ENCODE measurements at places on chromosomes 12 and 14.

- DNase-seq: no peak
Measured at GRCh38 chr12:92418381-92418780, 272.7 kb upstream of the BTG1 start.

- DNase-seq: no peak
Measured at GRCh38 chr14:75331471-75331870, 52.8 kb downstream of the FOS start.

- DNase-seq: no peak
Measured at GRCh38 chr12:69115951-69116350, 123.4 kb upstream of the CPSF6 start.

GRCh38 chr12:108308395-108309085 is 30.6 kb downstream of the CMKLR1 start:
- no peak for DNase-seq

GRCh38 chr12:107731366-107731765 is 29.6 kb downstream of the PRDM4 start:
- peak; percentile 77 for DNase-seq

DNA sequence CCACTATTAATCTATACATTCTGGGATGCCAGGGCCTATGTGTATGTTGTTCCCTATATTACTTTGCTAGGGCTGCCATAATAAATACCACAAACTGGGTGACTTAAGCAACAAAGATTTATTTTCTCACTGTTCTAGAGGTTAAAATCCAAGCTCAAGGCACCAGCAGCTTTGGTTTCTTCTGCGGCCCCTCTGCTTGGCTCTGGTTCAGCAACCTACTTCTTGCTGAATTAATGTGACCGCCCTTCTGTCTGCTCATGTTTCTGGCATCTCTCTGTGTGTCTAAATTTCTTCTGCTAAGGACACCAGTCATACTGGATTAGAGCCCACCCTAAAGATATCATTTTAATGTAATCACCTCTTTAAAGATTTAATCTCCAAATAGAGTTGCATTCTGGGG is 84.7 kb downstream of the ZNF664 start:
- no peak for DNase-seq

- DNase-seq: no peak
Measured at GRCh38 chr12:116332705-116333380, 55.4 kb upstream of the MED13L start.

DNA sequence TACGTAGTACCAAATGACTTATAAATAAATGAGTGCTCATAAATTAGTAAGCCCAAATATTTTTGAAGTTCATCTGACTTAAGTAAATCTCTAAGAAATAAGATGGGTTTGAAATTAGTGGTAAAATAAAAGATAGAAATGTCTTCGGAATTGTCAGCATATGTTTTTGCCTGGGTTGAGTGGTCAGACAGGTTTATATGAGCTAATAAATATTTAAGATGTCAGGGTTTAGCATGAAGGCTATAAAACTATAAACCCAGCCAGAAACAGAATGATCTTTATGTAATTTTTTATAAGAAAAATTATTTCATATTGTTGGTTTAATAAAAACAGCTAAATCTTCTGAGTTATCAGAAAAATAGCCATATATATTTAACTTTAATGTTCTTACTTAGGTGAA is 37.3 kb downstream of the JAG2 start:
- DNase-seq: no peak

- no peak for DNase-seq
Measured at GRCh38 chr14:79924551-79924950, 286.8 kb downstream of the DIO2 start.

DNA sequence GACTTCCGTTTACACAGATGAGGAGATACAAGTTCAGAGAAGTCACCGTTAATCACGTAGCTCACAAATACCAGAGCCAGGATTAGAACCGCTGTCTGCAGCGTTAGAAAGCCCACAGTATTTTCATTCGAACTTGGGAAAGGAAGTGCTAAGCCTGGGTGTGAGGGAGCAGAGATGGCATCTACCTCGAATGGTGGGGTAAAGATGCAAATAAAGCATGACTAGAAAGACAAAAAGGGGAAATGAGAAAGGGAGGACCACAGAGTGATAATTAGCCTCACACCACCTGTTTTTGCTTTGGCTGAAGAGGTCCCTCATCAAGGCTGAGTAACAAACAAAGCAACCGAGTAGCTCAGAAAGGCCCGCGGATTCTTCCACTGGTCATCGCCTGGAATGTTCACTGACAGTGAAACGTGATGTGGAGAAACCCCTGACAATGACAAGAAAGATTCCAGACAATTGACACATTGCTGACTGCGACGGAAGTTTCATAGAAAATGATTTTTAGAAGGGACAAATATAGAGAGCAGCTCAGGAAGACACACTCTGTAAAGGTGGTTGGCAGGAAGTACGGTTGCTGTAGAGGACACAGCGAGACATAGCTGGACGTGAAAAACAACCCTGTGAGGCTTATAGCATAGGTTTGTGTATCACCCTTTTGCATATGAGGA is 31.5 kb upstream of the BHLHE41 start:
- peak; percentile 87 for DNase-seq

DNA sequence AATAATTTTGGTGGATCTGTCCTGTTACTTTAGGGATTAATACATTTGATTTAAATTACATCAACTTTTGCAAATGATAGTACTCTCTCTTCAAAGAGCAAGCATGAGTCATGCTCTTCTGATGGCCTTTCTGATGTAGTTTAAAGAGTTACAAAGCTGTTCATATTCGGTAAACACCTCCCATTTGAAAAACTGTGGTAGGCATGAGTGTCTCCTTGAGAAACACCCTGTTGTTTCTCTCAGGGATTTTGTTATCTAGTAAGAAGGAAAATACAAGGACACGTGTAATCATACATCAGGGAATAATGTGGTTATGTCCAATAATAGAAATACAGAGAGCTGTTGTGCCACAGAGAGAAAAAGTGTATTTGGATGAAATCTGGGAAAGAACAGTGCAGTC is 53.3 kb upstream of the E2F7 start:
- DNase-seq: peak; percentile 52

DNA sequence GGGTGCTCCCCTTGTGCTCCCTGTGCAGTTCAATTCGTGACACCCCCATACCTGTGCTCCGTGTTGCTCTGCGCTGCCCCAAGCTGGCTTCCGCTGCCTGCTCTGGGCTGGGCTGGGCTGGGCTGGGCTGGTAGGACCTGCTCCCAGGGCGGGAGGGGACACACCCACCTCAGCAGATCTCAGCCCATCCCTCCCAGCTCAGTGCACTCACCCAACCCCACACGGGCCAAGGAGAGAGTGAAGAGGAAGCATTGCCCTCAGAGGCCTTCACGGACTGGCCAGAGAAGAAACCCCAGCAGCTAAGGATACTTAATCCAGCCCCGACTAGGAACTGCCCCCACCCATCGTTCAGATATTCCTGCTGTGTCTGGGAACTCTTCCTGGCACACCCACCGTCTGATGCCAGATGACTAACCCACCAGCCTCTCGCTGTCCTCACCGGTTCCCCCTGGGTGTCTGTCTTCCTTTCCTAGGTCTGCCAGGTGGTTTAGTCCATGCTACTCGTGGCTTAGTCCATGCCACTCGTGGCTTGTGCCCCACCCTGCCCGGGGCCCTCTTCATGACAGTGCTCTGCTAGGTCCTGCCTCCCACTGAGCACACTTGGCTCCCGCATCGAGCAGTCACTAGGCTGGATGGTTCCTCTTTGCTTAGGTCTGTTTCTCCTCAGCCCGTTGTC is at the start of gene LPAR5:
Gene LPAR5 (minus strand): TSS at position 104 of the 676 bp plus-strand sequence. CDS start 14,711 bp downstream, outside the sequence.
- DNase-seq: peak; percentile 53

DNA sequence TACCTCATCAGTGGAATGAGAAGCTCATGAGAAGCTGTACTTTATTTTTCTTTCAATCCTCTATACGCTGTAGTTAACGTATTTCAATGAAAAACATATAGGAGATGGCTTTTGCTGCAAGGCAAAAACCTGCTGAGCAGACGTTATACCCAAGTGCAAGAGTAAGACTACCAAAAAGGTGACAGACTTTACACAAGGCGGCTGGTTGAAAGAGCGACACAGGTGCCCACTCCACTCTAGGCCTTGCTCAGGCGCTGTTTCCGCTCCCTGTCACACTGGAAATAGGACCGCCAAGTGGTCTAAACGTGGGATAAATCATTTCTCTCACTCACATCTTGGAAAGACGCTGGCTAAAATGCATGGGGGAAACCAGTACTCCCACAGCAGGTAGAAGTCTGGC is 54.5 kb downstream of the PPP2R5C start:
- no peak for DNase-seq

DNA sequence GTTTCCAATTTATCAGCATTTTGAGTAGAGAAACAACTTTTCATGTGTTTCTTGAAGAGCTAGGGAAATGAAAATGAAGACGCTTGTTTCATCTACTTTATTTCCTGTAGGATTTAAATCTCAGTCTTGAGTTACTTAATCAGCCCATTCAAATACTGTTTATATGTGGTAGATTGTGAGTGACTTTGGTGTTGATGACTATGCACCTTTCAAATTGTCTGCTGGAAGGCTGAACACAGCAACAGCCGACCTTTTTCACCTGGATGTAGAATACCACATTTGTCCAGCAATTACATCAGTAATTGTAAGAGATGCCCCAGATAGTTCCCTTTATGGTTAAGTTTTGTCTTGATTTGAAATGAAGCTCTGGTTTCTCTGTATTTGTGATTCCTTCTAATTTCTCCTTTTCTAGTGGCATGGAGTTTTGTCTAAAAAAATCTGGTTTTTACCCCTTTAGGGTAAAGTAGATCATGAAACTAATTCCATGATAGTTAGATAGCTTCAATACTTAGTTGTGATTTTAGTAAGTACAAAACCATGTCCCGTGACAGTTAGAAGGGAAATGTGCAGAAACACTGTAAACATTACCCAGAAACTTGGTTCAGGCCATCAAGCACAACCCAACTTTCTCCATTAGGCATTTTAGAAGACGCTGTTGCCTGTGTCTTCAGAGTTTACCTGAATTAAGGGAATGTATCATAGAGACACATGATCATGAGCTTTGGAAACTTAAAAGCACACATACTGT is 165.0 kb downstream of the SRGAP1 start:
- peak; percentile 64 for DNase-seq

DNA sequence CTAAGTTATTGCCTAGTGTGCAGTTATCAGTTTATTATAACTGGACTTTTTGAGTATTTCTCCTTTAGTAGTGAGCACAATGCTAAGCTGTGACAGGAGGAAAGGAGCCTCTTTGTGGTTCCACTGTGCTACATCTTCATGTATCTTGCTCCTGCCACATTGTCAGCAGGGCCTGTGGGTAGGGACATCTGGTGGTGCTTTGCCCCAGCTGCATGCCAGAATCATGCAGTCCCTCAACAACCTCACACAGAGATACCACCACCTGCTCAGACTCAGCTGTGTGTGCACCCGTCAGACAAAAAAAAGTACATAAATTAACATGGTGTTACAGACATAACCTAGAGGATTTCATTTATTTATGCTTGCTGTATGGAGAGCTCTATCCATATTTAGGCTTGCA is 51.1 kb downstream of the MIS18BP1 start:
- DNase-seq: no peak

GRCh38 chr12:130708648-130709047 is 7.5 kb downstream of the RIMBP2 start:
- no peak for DNase-seq

DNA sequence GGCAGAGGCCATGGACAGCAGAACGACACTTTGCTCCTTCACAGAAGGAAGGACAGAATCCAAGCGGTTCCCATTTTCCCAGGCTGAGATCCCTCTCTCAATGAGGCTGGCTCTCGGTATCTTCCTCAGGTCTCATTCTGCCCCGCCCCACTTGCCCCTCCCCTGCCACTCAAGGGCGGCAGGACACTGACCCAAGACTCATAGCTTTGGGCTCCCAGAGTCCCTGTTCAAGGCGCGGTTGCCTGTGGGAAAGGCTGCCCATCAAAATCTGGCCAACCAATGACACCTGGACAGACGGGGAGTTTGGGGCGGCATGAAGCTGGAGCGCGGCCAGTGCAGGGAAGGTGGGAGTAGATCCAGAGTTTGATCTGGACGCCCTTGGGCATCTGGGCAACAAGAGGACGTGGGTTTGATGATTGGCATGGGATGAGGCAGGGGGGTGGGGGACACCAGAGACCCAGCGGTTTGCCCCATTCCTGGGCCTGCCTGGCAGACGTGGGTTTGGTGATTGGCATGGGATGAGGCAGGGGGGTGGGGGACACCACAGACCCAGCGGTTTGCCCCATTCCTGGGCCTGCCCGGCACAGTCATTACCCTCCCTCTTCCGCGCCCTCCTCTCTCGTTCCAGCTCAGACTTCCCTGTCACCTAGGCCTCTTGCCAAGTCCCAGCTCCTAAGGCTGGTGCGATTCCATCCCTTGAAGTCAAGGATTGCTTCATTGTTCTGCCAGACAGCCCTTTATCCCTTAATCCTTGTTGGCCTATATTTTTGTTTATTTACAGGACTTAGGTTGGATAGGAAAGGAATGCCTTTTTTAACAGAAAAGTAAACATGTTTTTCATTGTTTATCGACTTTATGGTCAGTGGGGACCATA is 92.1 kb downstream of the NINJ2 start:
- DNase-seq: peak; percentile 62

- peak; percentile 22 for DNase-seq
Measured at GRCh38 chr14:70884595-70885342, 22.5 kb upstream of the PCNX1 start.

DNA sequence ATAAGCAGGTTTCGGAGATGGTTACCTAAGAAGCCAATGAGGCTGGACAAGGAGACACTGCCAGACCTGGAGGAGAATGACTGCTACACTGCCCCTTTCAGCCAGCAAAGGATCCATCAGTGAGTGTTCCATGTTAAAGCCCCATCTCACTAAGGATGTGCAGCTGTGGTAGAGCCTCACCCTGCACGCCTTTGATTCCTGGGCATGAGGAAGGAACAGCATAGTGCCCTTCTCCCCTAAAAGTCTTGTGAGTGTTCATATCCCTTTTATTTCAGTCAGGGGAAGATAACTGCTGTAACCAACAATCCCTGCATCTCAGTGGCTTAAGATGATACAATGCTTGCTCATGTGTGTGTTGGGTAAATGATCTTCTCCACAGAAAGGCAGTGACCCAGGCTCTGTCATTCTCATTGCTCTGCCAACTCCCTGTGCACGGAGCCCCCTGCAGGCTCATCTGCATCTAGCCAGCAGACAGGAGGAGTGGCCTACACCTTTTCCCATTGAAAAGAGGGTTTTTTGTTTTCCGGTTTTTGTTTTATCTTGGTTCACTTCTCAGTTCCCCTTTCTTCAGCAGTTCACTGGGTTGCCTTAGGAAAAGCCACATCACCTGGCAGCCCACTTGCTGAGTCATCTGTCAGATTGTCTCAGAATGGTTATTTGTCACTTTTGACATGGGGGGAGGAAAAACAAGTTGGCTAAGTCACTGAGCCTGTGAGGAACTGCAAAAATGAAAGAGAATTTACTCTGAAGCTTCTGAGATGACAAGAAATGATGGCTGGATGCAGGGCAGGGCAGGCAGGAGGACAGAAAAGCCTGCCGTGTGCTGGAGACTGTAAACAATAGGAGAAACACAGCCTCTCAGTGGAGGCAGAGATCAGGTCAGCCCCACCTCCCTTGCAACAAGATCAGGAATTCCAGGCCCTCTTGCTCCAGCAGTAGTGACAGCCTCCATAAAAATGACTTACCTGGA is 193.3 kb downstream of the ANO4 start:
- DNase-seq: peak; percentile 88

- DNase-seq: no peak
Measured at GRCh38 chr14:87810711-87811110, 182.3 kb downstream of the GALC start.

- DNase-seq: peak; percentile 58
Measured at GRCh38 chr12:92519284-92519683, 183.5 kb upstream of the PLEKHG7 start.

- no peak for DNase-seq
Measured at GRCh38 chr14:33997611-33998010, 46.7 kb upstream of the EGLN3 start.

GRCh38 chr12:124509676-124510300 is 57.6 kb downstream of the NCOR2 start:
- peak; percentile 76 for DNase-seq

GRCh38 chr12:58819345-58819744 is 101.0 kb downstream of the LRIG3 start:
- no peak for DNase-seq

Data from kidney tubule cell (primary cell).